ENCODE measurements at places on chromosomes 6 and 20.

GRCh38 chr6:169970306-169970988 lies 219.0 kb downstream of the ERMARD start:
- no peak for DNase-seq

DNA sequence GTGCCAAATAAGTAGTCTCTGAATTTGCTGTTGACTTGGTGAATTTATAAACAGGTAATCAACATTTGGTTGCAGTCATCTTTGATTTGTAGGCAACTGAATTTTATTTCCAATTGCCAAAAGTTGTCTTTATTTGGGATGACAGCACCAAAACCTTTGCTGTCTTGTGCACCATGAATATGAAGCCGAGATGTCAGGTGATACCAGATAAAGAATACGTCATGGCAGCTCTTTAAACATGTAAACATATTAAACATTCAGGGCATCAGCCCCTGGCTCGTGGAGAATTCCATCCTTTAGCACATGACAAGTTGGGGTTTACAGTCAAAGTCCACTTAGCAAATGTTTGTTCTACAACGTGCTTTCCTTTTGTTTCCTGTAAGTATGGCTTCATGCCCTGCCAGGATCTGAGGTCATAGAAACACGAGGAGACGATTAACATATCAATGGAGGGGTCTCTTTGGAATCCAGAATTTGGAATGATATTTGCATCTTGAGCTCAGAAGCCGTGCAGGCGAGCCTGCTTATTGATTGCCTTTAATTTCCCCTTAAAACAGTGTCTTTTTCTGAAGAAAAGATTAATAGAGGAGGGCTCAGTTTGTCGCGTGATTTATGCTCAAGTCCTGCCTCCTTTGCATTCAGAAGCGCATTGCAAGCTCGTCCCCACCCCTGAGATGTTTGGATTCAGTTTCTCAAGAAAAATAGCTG lies 170.2 kb upstream of the ZNF217 start:
- no peak for DNase-seq

GRCh38 chr6:37979392-37980221 lies 160.1 kb downstream of the ZFAND3 start:
- no peak for DNase-seq

DNA sequence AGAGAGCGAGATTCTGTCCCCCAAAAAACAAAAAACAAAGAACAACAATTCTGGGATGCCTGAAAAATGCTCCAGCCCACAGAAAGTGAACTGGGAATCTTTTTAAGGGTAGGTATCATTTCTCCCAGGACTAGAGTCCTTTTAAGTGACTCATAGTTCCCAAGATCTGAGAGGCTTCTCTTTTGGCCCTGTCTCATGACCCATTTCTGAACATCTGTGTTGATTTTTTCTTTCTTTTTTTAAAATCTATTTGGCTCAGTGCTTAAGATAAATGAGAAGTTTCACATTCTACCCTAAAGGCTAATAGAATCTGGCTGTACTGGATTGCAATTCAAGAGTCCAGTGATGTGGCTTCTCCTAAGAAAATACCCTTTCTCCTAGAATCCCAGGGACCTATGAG lies 217.6 kb upstream of the FOXQ1 start:
- no peak for DNase-seq

GRCh38 chr6:3929281-3929798 lies 80.2 kb downstream of the FAM50B start:
- no peak for DNase-seq

DNA sequence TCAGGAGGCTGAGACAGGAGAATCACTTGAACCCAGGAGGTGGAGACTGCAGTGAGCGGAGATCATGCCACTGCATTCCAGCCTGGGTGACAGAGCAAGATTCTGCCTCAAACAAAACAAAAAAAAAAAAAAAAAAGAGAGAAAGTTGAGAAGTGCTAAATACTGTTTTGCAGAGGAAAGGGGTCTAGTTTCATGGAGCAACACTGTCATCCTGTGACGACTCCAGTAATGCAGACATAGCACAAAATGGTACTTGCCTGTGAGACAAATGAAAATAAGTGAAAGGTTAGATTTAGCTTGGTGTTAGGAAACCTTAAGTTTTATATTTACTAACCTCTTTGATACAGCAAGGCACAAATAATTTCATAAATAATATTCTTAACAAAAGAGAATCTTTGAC lies 29.7 kb downstream of the CEP162 start:
- no peak for DNase-seq

- no peak for DNase-seq
These were observed 70.3 kb upstream of the SLC22A23 start for GRCh38 chr6:3526962-3527650.

DNA sequence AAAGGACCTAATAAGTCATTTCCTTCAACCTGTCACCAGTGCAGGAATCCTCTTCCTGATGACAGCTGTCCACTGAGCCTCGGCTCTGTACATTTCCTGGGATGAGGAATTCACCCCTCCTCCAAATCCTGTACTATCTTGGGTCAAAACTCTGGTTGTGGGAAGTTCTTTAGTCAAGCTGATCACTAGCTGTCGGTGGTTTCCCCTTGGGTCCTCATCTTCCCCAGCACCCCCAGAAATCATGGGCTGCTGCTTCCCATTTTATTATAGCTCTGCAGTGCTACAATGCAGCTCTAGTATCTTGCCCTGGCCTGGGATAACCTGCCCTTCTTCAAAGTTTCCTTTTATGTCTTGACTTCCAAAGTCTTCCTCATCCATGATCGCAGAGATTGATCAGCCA lies 14.6 kb upstream of the ADA start:
- no peak for DNase-seq

DNA sequence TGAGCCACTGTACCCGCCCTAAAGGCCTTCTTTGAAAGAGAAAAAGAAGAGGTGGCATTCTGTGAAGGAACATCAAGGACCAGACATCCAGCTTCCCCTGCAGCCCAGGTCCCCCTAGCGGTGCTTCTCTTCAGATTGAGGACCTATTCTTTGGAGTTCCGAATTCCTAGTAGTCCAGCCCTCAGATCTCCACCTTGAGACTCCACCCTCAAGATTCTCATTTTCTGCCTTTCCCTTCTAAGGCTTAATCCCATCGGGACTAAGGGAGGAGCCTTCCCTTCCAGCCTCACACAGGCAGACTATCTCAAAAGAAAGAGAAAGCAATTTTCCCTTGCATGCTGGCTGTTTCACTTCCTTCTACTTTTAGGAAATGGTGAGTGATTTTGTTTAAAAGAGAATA lies 32.5 kb downstream of the MUC22 start:
- DNase-seq, result no peak

DNA sequence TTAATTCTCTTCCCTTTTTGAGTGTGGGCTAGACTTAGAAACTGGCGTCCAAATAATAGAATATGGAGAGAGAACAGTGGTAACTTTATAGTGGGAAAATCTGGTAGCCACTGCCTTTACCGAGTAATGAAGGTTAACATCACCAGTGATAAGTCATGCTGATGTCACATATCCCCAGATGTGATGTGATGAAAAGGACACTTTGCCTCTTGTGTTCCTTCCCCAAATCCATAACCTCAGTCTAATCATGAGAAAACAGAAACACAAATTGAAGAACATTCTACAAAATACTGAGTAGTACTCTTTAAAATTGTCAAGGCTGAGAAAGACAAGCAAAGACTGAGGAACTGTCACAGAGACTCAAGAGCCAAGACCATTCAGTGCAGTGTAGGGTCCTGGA lies 17.8 kb downstream of the ANKS1A start:
- DNase-seq, result no peak

- DNase-seq, result no peak
These were observed 30.3 kb upstream of the MOCS1 start for GRCh38 chr6:39964530-39964929.

- no peak for DNase-seq
These were observed 37.5 kb upstream of the LCA5 start for GRCh38 chr6:79574630-79575225.

GRCh38 chr6:38482466-38482865 lies 157.3 kb downstream of the BTBD9 start:
- no peak for DNase-seq

DNA sequence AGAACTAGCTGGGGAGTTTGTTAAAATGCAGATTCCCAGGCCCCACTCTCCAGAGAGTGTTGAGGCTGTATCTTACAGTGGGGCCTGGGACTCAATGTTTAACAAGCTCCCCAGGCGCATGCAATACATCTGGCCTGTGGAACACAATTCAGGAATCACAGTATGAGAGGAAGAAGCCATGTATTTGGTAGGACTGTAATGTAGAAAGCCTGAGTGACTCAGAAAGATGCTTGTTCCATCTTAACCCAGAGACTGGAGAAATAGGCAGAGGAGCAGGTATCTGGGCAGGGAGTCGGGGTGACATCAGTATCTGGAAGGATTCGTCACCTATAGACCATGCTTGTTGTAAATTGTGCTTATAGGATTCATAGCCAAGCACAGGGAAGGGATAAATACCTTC lies 90.5 kb downstream of the UNC5CL start:
- DNase-seq, result no peak

GRCh38 chr6:28643017-28643740 lies 117.5 kb downstream of the GPX5 start:
- no peak for DNase-seq

DNA sequence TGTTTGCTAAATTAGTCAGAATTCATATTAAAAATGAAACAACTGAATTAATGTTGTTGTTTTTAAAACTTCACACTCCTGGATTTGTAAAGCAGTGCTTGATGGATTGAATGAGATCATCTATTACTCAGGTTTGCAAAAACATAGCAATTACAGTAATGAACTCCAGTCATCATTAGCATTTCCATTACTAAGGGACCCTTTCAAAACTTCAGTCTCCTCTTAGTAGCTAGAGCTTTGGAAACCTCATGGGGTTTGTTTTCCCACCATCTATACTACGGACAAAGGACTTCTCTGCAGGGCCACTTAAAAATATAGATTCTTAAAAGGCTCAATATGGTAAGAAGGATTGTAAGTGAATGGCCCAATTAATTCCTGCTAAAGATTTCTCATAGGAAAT lies 209.9 kb upstream of the PRND start:
- DNase-seq, result no peak

DNA sequence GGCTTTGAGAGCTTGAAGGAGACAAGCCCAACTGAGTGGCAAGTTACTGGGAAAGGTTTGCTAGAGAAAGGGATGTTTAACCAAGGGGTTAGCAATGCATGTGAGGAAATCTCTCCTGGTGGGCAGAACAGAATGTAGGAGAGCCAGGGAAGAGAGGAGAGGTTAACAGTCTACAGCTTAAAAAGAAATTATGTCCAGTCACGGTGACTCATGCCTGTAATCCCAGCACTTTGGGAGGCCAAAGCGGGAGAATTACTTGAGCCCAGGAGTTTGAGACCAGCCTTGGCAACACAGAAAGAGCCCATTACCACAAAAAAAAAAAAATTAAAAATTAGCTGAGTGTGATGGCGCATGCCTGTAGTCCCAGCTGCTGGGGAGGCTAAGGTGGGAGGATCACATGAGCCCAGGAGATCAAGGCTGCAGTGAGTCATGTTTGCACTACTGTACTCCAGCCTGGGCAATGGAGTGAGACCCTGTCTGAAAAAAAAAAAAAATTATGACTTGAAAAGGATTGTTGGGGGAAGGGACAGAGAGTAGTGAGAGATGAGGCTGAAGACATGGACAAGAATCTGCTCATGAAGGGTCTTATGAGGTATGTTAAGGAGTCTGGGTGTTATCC lies 264.9 kb downstream of the TBC1D7 start:
- no peak for DNase-seq

- DNase-seq, result no peak
These were observed 163.3 kb upstream of the SNX9 start for GRCh38 chr6:157659536-157660271.

DNA sequence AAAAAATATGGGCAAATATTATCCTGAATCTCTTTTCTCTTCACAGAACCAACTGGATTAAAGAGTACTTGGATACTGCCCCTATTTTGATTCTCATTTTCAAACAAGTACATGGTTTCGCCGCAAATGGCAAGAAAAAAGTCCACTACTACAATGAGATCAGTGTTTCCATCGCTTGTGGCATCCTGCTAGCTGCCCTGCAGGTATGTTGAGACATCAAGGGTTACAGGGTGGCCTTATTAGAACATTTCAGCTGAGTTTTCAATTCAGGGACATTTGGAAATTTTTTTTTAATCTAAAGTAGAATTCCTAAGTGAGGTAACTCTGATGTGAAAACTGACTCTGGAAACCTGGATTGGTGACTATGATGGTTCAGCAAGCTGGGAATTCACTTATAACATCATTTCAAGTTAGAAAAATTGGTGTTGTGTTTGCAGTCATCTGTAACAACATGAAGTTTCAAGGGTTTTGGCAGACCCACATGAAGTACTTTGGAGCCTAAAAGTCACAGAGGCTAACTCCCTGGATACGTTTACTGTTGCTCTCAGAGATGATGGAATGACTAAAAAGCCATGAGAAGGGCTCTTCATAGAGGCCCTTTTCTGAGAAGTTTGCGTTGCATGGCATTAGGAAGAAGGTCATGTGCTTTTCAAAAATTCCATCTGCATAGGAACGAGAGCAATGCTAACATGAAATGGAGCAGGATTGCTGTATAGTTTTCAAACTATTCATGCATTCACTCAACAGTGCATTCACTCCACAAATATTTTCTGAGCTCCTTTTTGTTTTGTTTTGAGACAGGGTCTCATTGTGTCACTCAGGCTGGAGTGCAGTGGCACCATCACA lies 25.5 kb downstream of the IYD start:
- DNase-seq, result no peak

DNA sequence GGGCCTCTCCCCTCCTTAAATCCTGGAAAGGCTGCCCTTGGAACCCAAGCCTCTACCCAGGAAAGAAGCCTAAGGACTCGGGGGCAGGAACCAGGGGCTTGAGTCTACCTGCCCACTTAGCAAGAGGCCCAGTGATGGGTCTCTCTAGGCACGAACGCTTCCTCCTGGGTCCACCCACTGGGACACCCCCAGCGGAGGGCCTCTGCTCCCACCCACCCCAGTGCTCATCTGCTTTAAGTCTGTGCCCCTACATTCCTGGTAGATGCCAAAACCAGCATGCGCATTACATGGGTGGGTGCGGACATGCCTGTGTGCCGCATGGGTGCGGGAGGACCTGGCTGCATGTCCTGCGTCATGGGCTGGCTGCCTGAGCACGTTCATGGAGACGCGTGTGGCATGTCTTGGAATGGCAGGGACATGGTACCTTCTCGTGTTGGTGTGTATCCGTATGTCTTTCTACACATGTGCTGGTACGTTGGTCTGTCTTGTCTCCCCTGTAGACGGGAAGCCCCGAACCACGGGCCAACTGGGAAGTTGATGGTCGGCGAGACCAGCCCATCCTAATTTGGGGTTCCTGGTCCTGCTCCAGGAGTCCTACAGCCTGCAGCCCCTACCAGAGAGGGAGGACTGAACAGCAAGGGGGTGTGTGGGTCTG lies 29.3 kb downstream of the SNPH start:
- DNase-seq, result no peak

GRCh38 chr20:19492116-19492515 lies 265.9 kb upstream of the RIN2 start:
- no peak for DNase-seq

- DNase-seq, result no peak
These were observed 1.3 kb downstream of the MCUR1 start for GRCh38 chr6:13813026-13813425.
